ENCODE measurements at places on chromosomes 12 and 14.

GRCh38 chr12:58079806-58080205 is 138.4 kb downstream of the ATP23 start:
- no peak for DNase-seq

DNA sequence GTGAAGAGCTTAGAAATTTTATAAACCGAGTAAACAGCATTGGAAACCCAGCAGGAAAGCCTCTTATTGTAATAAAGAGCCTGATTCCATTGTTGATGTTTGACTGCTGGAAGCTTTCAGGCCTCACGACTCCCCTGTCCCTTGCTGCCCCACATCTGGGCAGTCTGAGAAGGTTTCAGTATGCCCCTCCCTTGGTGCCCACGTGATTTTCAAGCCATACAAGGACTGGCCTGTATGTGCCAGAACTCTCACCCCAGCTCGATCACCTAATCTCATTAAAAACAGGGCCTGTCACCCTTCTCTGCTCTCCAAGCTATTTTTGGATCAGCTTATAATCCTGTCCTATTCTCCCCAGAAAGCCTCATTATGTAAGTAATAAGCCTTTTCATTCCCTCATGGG is 7.5 kb upstream of the PYROXD1 start:
- no peak for DNase-seq

GRCh38 chr12:94123127-94123526 is 25.2 kb upstream of the PLXNC1 start:
- no peak for DNase-seq

- peak; percentile 45 for DNase-seq
These were observed 629 bp downstream of the PRDM4 start for GRCh38 chr12:107760207-107760808.

DNA sequence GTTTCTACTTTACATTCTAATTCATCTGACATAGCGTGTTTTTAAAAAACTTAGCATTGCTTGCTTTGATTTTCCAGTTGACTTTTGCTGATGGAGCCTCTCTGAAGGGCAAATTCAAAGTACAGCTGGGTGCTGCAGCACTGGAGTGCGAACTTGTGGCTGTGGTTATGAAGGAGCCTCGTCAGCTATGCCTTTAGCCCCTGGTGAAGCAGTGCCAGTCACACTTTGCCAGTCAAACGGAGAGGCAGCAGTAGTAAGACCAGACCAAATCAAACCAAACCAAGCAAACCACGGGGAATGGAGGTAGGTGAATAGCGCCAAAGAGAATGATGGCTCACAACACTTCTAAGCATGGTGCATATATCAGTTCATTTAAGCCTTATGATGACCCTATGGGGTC is 15.1 kb upstream of the SLC38A2 start:
- peak; percentile 57 for DNase-seq

DNA sequence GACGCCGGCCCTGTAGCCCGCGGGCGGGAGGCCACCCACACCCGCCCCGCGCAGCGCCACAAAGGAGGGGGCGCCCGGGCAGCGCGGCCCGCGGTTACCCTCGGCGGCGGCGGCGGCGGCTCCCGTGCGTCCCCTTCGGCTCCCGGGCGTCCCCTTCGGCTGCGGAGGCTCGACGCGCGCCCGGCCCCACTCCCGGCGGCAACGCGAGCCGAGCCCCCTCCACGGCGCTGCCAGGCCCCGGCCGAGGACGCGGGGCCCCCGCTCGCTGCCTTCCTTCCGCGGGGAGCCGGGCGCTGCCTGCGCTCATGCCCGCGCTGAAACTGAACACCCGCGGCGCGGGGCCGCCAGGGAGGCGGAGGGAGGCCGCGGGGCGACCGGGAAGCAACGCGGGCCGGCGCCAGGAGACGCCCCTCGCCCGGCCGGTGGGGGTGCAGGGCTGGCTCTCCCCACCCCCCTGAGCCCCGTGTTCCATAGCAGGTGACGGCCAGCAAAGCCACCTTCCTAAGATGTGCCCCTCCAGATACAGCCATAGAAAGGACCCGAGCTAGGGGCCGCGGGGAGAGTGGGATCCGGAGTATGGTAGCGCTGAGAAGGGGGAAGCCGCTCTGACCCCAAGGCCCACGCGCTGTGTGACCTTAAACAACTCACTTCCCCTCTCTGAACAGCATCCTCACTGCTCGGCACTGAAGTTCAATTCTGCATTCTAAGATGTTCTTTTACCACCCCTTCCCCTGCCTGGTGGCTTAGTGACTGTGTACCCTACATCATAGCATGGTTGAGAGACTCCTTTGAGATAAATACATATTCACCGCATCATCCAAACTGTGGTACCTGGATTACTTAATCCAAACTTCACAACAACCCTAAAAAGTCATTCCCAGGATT is 42.8 kb downstream of the KDM2B start:
- DNase-seq = peak; percentile 55

GRCh38 chr14:53044486-53044885 is 93.6 kb upstream of the FERMT2 start:
- DNase-seq = no peak

- DNase-seq = no peak
These were observed 406.9 kb upstream of the SOX5 start for GRCh38 chr12:24356240-24356804.

DNA sequence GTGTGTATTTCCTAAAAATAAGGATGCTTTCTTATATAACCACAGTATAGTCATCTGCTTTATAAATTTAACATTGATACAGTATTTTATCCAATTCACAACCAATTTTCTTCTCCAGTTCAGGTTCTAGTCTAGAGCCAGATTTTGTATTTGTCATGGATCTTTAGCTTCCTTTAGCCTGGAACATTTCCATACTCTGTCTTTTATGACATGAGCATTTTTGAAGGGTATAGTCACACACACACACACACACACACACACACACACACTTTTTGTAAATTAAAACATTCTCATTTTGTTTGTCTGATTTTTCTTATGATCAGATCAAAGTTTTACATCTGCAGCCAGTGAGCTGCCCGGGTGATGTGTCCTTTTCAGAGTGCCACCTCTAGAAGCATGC is 25.4 kb downstream of the CGRRF1 start:
- no peak for DNase-seq

GRCh38 chr14:81070511-81070910 is 115.1 kb downstream of the TSHR start:
- no peak for DNase-seq

DNA sequence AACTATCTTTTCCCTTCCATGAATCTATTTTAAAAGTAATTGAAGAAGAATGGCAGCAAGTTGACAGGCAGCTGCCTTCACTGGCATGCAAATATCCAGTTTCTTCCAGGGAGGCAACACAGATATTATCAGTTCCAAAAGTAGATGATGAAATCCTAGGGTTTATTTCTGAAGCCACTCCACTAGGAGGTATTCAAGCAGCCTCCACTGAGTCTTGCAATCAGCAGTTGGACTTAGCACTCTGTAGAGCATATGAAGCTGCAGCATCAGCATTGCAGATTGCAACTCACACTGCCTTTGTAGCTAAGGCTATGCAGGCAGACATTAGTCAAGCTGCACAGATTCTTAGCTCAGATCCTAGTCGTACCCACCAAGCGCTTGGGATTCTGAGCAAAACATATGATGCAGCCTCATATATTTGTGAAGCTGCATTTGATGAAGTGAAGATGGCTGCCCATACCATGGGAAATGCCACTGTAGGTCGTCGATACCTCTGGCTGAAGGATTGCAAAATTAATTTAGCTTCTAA is 18.4 kb downstream of the TMPO start:
- no peak for DNase-seq

DNA sequence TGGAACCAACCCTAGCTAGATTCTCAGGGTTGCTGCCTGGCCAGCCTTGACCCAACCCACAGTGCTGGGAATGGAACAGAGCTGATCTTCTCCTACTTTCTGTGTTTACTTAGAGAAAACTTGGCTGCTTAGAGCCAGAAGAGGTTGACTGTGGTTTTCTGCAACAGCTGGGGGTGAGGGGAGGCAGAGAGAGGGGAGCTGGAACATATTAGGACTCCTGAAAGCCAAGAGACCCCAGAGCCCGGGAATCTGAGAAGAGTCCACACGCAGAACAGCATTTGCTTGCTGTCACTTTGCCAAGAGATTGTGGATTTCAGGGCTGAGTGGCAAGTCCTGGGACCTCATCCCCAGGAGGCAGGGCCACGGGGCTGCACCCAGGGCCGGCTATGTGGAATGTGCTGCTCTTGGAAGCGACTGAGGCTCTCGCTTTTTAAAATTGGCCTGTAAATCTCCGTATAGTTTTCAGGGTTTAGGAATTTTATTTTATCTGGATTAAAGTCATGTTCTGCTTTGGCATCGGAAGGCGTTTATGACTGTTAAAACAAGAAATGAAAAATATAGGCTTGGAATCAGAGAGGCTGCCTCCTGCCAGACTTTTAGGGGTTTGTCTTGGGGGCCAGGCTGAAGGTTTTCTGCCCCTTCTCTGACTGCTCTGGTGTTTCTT is 22.3 kb upstream of the MED13L start:
- no peak for DNase-seq

- DNase-seq = no peak
These were observed 35.1 kb upstream of the KCNH3 start for GRCh38 chr12:49503674-49504180.

GRCh38 chr12:95681210-95681765 is 109.3 kb downstream of the NTN4 start:
- no peak for DNase-seq

DNA sequence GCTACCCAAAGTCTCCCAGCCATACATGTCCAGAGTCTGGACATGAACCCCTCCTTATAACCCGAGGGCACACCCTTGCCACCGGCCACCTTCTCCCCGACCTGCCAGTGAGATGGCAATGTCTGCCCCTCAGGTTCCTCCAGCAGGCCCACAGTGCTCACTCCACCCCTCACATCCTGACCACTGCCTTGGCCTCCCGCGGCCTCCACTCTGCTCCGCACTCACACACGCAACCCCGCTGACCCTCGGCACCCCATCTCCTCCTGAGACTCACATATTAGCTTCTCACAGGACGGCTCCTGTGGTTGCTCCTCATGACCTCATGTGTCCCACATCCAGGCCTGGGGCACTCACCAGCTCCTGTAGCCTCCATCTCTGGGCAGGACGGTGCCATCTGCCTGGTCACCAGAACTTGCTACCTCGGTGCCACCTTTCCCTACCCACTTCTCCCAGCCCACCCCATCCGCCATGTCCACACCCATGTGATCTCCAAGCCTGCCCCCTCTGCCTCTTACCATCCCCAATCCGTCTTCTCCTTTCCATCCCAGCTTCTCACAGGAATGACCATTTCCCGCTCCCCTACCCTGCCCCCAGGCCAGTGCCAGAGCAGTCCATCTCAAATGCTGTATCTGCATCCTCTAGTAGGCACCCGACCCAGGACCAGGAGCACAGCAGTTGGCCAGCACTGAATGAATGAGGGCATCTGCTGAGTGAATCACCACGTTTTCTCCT is 198.6 kb upstream of the DIO3 start:
- DNase-seq = no peak

DNA sequence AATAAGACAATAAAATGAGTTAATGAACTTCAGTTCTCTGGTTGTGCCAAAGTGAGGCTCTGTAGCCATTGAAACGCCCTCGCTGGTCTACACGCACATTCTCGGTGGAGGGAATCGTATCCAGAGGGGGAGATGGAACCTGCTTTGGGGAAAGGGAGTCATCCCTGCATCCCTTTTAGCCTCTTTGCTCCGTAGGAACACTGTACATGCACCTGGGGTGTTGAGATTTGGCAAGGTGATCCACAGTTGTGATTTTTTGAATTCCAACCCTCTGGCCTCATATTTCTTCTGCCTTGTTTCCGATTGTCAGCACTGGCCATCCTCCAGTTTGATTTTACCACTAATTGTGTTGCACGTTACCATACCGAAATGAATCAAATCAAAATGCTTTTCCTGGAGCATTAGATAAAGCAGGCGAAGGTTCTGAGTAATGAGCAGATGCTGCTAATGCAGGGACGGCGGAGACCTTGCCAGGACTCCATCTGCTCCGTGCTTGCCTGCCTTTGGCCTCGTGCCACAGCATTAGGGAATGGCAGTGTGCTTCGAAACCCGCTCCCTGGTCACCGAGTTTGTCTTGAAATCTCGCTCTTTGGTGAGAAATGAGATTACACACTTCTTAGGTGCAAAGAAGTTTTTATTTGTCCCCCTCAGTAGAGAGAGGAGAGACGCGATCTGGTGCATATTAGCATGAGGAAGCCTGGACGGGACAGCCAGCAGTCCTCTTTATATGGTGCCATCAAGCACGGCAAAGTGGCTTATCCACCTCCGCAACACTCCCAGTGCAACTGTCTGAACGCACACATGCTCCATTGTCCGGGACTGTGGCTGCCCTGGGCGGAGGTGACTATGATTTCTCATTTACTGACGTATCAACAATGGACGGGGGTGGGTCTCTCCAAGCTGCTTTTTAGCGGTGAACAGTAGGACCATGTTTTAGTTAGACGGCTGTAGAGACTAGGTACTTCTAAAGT is 59.1 kb downstream of the FBXW8 start:
- DNase-seq = no peak

DNA sequence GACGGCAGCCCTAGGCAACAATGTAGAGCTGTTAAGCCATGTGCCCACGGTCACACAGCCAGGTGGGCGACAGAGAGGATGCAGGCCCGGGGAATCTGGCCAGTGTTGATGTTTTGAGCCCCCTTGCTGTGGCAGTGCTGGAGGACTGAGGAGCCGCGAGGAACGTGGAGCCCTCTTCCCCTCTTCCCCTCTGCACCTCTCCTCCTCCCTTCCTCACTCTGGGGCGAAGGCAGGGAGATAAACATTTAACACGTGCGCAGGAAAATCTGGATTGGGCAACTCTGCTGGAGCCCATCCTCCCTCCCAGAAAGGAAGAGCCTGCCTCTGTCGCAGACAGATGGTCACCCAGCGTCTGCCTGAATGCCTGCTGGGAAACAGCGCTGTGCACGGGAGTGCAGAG is 376.8 kb downstream of the FUT8 start:
- DNase-seq = no peak

DNA sequence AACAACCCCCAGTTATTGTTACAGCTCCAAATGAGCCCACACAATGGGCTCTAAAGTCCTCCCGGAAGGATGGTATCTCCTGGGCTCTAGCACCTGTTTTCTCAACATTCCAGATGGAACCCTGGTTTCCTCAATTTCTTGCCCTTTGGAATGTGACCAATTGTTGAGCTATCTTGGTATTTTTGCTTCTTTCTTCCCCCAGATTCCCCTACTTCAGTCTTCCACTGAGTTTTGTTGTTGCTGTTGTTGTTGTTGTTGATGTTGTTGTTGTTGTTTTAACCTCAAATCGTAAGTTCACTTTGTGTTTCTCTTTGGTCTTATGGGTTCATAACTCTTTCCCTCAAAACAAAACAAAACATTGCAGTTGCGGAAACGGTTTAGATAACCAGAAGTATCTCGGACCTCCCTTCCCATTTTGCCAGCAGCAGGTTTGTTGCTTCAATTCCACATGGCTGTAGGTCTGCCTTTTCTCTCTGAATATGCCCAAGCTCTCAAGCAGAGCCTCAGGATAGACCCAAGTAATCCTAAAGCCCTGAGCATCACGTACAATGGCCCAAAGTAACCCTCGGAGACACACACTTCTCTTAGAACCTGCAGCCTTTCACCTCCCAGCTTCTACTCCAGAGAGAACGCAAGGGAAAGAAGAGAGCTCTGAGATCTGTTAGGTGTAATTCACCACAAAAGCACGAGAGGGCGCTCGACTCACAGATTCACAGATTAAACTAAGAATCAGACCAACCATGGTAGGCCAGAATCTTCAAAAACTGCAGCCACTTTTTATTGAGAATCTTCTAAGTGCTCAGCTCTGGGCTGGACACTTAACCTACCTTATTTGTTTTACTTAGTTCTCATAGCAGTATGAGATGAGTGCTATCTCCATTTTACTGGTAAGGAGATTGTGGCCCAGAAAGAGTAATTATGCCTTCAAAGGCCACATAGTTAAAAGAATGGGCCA is 1.0 kb upstream of the DDX23 start:
- DNase-seq = peak; percentile 89

- no peak for DNase-seq
These were observed 42.0 kb downstream of the GLIPR1L2 start for GRCh38 chr12:75432924-75433323.

GRCh38 chr12:6341417-6342139 is at the start of gene TNFRSF1A:
TSS of gene TNFRSF1A (minus strand) at chr12:6342076. CDS start at chr12:6341814, 262 bp downstream.
- peak; percentile 57 for DNase-seq
